ENCODE measurements at places on chromosomes 7 and 10.

- DNase-seq: no peak
Measured at GRCh38 chr10:118253397-118253796, 88.7 kb downstream of the FAM204A start.

- no peak for DNase-seq
Measured at GRCh38 chr7:84138411-84138810, 56.2 kb downstream of the SEMA3A start.

- no peak for DNase-seq
Measured at GRCh38 chr10:44980309-44981171, 1.9 kb upstream of the DEPP1 start.

GRCh38 chr7:99419323-99420021 lies 10.7 kb downstream of the BUD31 start:
- no peak for DNase-seq

DNA sequence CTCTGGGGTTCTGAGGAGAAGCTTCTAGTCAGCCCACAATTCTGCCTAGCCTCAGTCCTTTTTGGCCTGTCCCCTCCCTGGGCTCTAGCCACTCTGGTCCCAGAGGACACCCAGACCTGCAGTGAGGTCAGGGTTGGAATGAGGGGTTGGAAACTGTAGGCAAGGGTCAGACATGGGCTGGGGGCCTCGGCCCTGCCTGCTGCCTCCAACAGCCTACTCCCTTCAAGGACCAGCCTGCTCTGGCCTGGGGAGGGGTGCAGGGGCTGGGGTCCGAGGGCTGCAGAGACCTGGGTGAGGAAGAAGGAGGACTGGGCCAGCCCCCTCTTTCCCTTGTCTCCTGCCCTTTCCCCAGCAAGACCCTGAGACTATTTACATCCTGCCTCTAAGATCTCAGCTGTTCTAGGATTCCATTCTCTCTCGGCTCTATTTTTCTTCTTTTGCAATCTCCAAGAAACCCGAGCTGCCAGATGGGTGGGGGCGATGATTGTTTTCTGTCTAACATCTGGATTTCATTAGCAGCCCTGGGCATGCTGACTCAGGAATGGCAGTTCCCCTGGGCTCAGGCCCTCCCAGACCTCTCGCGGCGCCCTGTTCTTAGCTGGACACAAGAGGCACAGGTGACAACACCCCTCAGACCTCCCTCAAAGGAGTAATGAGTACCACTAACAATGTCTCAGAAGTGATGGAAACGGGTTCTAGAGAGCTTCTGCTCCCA lies 23.1 kb downstream of the ZCCHC24 start:
- no peak for DNase-seq

- DNase-seq: no peak
Measured at GRCh38 chr7:96826089-96826488, 116.4 kb upstream of the SEM1 start.

Data from esophagus squamous epithelium (tissue), 5 donors.